ENCODE measurements at places on chromosomes 16 and 17.

GRCh38 chr16:89319886-89320781 is 102.6 kb downstream of the ZNF778 start:
- DNase-seq, result peak; percentile 75

- DNase-seq, result no peak
These were observed 29.6 kb downstream of the XPO6 start for GRCh38 chr16:28182183-28182582.

- no peak for DNase-seq
These were observed 1.1 kb downstream of the CTRB1 start for GRCh38 chr16:75219838-75220237.

DNA sequence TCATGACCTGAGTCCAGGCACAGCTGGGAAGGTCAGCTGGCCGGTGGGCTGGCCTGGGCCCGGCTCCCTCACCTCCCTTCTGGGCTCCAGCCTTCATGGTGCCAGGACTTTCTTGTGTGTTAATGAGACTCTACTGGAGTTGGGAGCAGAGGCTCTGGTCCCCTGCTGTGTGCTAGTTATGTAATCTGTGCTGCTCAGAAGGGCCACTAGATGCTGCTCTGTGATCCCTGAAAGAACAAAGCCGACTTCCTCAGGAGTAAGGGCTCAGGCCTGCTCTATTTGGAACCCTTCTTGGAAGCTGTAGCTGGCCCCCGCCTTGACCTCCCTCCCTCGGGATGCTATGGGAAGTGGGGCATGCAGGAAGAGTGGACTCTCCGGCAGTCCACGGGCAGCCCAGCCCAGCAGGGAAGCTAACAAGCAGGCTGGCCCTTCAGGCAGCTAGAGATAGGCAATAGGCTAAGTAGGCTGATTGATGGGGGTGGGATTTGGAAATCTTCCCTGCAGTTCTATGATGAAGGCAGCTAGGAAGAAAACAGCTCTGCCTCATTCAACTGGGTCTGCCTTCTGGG is 3.3 kb upstream of the CDK5R1 start:
- DNase-seq, result peak; percentile 85

GRCh38 chr17:70989280-70989679 is 819.9 kb downstream of the KCNJ2 start:
- no peak for DNase-seq

DNA sequence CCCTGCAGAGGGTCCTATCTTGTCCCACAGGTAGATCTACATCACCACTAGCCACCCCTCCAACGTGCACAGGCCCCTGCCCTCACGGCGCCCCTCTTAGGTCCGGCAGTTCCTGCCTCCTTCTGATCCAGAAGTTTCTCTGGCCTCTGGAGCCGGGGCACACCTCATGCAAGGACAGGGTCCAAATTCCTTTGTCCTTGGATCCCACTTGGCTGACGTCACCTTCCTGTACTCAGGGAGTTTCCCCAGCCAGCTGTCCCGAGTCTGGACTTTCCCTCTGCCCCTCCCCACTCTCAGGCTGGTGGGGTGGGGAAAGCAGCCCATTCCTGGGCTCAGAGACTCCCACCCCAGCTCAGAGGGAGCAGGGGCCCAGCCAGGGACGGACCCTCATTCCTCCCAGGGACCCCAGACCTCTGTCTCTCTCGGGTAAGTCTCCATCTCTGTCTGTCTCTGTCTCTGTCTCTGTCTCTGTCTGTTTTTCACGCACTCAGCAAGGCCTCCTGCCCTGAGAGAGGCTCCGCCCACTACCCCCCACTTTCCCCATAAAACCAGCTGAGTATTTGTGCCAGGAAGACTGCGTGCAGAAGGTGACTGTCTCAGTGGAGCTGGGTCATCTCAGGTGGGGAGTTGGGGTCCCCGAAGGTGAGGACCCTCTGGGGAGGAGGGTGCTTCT is at the start of gene IL32:
Gene IL32 (plus strand): TSS at position 572 of the 673 bp plus-strand sequence. CDS start 172 bp downstream, outside the sequence.
- DNase-seq, result peak; percentile 80

GRCh38 chr16:68190736-68191510 is 45.0 kb downstream of the ESRP2 start:
- DNase-seq, result no peak

DNA sequence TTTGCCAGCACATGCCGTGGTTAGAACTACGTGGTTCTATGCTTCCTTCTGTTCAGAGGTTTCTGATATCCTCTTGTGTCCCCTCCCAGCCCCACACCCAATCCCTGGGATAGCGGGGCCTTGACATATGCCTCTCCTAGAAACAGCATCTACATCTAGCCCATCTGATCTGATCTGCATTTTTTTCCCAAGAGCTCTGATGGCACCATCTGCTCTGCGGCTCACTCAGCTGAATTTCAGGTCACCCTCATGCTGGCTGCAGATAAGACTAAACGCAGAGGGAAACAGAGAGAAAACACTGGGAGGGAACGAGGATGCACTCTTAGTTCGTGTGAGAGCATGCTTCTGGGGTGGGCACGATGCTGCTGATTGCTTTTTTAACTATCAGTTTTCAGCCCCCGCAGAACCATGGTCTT is 10.7 kb downstream of the WIPI1 start:
- no peak for DNase-seq

DNA sequence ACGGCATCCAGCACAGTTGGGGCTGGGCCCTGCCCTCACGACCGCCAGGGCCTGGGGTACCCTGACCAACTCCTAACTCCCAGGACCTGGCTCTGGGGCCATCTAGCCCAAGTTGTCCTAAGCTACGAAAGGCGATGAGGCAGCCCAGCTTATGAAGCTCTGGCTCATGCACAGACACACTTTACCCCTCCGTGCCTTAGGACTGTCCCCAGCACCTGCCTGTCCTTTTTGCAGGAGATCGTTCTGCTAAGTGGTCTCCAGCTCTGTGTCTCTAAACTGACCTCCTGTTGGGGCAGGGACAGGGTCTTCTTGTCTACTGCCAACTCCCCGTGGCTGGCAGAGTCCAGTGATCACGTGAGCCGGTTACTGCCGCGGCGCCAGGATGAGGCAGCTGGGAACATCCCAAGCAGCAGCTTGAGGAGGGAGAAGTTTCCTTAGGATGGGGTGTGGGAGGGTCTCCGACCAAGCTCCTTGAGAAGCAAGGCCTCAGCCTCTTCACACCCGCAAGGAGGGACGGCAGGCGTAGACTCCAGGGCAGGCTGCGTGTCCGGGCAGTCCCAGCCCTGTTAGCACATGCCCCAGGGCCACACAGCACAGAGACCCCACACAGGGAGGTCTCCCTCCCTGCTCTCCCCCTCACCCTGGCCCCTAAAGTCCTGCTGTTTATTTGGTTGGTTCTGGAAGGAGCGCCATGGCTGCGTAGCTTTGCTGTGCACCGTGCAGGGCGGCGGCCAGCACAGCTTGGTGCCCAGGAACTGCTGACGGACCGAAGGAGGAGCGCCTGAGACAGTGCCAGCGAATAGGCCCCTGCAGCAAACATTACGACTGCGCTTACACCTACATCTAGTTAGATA is 16.4 kb upstream of the METRNL start:
- peak; percentile 13 for DNase-seq

DNA sequence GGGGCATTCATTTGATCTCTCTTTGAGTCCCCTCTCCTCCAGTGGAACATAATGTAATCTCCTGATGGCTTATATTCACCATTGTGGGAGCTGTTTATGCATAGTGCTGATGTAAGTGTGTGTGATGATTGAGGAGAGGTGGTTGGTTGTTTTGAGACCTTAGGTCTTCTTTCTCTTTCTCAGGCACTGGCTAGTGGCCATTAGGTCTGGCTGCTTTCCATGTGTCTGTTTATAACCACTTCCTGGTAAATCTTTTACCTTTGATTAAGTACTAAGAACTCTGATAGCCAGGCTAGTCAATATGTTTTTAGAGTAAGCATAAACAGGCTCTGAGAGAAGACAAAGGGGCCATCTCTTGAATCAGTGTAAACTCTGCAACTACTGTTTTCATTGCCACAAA is 27.9 kb downstream of the VAT1L start:
- DNase-seq, result no peak

DNA sequence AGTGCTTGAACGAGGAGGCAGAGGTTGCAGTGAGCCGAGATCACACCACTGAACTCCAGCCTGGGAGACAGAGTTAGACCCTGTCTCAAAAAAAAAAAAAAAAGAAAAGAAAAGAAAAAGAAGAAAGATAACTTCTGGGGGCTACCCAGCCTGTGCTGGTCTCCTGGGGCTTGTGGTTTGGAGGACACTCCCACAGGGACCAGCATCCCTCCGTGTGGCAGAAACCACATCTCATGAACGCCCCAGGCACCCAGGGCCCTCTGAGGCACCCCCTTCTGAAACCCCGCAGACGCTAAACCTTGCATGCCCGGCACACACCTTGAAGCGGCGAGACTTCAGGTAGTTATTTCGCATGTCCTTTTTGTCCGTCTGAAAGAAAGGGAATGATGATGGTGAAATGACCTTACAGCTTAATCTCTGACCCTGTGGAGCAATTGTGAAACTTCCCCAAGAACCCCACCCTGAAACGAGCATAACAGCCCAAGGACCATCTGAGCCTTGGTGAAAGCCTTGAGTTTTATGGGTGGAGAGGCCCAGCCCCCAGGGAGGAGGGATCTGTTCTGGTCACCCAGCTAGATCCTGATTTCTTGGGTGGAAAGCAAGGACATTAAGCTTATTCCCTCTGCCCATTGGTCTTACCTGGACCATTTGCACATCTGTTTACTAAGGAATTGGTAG is 55.0 kb downstream of the CNGB1 start:
- DNase-seq, result no peak

DNA sequence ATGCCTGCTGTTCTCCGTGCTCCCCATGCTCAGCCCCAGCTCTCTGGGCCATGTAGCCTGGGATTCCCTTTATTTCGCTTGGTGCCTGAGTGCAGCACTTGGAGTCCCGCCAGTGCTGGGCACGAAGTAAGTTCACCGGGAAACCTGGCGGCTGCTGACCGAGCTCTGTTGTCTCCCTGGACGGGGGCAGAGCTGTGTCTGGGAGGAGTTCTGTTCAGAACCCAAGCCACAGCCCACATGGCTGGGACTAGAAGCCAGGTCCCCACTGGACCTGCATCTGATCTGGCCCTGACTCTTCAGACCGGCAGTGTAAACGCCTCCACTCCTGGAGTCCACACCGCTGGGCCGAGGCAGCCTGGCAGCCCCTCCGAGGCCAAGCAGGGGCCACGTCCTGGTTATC is 37.5 kb upstream of the CIBAR2 start:
- DNase-seq, result peak; percentile 65

All from left cardiac atrium (tissue), 4 donors.